Hepatocyte (in vitro differentiated cells): ENCODE measurements at places on chromosomes 13 and 19. TPM values are rescaled to one million over a fixed set of nuclear protein-coding genes. Genes with fewer than 3 reads are reported as not detected.

GRCh38 chr13:28355046-28355821 is 139.7 kb downstream of the FLT1 start:
- H3K4me3 ChIP-seq, result no peak overlapping the region
- no peak for DNase-seq
- peak overlapping the region; percentile 77 for H3K27ac ChIP-seq
- peaks cover 21% of the 10 kb centered on the region for H3K4me1 ChIP-seq
- H3K27me3 ChIP-seq, result no peaks in the 10 kb centered on the region

GRCh38 chr19:34454685-34455084 is 26.5 kb downstream of the UBA2 start:
- no peak for DNase-seq
- H3K27ac ChIP-seq, result no peak overlapping the region
- no peaks in the 10 kb centered on the region for H3K27me3 ChIP-seq
- no peaks in the 10 kb centered on the region for H3K4me1 ChIP-seq

GRCh38 chr19:3586127-3586626 is 899 bp downstream of the GIPC3 start:
- no peak for DNase-seq
- H3K4me3 ChIP-seq, result no peak overlapping the region
- no peak overlapping the region for H3K27ac ChIP-seq
- H3K4me1 ChIP-seq, result no peaks in the 10 kb centered on the region
- no peaks in the 10 kb centered on the region for H3K36me3 ChIP-seq

DNA sequence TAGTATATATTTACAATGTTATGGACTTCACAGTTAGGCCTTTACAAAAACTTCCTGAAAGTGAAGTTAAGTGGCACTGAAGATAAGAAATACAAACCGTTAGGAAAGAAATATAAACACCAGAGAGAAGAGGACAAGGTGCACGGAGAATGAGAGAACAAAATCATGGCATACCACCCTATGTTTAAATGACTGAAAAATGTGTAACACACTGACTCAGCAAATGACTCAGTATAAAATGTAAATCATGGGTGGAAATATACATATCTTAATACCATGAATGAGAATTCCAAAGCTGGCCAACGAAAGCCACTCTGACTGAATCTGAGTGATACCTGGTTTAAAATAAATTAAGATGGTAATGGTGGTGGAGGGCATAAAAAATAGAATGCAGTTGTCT is 260.8 kb downstream of the DNAJC15 start:
- DNase-seq, result no peak
- no peaks in the 10 kb centered on the region for H3K36me3 ChIP-seq
- H3K27ac ChIP-seq, result no peak overlapping the region
- no peaks in the 10 kb centered on the region for H3K4me1 ChIP-seq
- no peaks in the 10 kb centered on the region for H3K27me3 ChIP-seq
- no peak overlapping the region for H3K4me3 ChIP-seq

DNA sequence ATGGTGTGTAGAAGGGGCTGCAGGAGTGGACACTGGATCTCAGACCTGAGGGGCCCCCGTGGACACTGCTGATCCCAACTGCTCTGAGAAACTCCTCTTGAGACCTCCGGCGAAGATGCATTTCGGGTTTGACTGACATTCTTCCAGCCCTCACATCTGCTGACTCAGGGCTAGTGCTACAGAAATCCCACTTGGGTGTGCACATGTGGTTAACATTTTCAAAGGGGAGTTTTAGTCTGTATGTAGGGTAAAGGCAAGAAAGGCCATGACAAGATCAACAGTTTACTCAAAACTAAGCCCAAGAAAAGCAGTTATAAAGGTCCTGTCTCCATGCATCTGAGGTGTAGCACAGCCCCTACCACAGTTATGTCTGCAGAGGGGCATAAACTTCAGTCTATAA is 31.2 kb downstream of the DLEU7 start:
- H3K27me3 ChIP-seq, result no peaks in the 10 kb centered on the region
- H3K4me1 ChIP-seq, result no peaks in the 10 kb centered on the region
- H3K4me3 ChIP-seq, result no peak overlapping the region
- no peak overlapping the region for H3K27ac ChIP-seq

DNA sequence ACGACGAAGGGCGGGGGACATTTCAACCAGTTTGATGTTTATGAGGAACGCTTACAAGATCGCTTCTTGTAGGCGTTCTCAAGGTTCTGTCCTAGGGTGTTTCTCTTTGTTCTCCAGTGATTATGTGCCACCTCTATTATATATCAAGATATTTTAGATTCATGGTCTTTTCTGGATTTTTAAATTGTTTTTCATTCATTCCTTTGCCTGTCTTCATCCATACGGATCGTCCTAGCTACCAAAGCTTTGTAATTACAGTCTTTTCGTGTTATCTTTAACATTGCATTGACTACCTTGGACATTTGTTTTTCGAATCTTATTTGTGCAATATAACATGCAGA is 342 bp upstream of the EID2 start:
- H3K36me3 ChIP-seq, result no peaks in the 10 kb centered on the region
- H3K27ac ChIP-seq, result no peak overlapping the region
- H3K4me1 ChIP-seq, result peaks cover 12% of the 10 kb centered on the region
- no peak for DNase-seq
- H3K4me3 ChIP-seq, result no peak overlapping the region
- no peaks in the 10 kb centered on the region for H3K27me3 ChIP-seq

DNA sequence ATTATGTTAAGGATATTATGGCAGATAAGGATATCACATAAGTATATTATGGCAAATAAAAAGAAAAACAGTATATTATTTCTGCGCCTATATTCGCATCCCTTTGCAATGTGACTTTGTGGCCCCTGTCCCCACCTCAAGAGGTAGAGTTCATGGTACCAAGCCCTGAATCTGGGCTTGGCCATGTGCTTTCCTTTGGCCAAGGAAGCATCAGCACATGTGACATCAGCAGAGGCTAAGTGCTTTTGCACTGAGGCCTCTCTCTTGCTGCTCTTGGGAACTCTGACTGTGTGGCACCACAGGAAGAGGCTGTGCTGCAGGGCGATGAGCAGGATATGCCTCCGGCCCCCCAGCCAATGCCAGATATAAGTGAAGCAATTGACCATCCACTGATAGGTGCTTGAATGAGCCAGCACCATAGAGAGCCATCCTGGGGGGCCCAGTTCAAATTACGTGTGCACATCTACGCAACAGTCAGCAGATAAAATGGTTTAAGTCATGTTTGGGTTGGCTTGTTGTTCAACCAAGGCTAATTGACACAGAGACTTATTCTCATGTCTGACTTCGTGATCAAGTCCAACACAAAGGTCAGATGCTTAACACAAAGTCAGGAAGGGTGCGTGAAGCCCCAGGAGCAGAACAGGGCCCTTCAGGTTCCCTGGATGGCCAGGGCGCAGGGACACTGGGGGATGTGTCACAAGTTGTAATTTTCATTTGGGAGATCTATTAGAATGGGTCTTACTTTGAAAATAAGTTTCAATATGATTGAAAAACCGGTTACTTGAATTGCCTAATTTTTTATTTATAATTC is 173.3 kb downstream of the COL4A1 start:
- H3K4me1 ChIP-seq, result peaks cover 7% of the 10 kb centered on the region
- H3K27me3 ChIP-seq, result peaks cover 6% of the 10 kb centered on the region

- no peak overlapping the region for H3K4me3 ChIP-seq
- H3K27ac ChIP-seq, result no peak overlapping the region
- H3K36me3 ChIP-seq, result no peaks in the 10 kb centered on the region
Measured at GRCh38 chr13:98994896-98995295, 17.0 kb upstream of the DOCK9 start.

GRCh38 chr13:80841414-80841813 is 500.5 kb upstream of the SPRY2 start:
- H3K27me3 ChIP-seq, result no peaks in the 10 kb centered on the region
- no peak overlapping the region for H3K27ac ChIP-seq
- no peaks in the 10 kb centered on the region for H3K36me3 ChIP-seq
- no peak overlapping the region for H3K4me3 ChIP-seq
- peaks cover 4% of the 10 kb centered on the region for H3K4me1 ChIP-seq

DNA sequence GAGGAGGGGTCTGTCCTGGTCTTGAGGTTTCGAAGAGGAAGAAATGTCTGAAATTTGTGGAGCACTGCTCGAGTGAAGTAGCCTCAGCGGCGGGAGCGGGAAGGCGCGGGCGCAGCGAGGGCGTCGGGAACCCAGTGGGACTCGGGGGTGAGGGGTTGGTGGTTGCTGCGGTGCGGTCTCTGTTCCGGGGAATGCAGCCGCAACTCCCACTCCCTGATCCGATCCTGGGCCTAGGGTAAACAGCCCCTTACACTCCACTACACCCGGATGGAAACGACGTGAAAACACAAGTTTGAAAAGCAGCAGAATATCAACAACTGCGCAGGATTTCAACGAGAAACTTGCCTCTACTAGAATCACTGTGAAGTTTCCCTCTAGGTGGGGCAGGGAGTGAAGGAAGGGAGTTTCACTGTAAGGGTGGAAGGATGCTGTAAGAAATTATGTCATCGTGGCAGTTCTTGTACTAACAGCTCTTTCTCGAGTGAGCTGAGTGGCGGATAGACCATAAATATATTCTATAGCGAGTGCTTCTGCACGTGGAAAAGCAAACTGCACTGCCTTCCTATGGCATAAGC is 2.0 kb upstream of the KLF12 start:
- H3K4me3 ChIP-seq, result peak overlapping the region; percentile 93
- H3K27ac ChIP-seq, result peak overlapping the region; percentile 98
- no peaks in the 10 kb centered on the region for H3K36me3 ChIP-seq
- peak; percentile 58 for DNase-seq
- H3K4me1 ChIP-seq, result peaks cover 9% of the 10 kb centered on the region

DNA sequence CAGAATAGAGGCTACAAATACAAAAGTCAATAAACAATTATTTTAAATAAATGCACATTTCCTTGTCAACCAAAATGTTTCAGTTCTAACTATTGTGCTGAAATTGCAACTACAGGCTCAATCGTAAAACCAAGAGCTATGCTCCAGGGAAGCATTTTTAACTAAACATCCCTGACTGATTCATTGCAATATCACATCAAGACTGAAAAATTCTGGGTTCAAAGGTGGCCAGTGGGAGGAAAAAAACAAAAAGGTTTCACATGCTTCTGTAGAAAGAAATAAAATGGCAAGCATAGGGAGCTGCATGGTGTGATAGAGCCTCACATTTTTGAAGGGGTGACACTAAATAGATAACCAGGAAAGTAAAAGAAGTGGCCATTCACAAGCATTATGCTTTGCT is 862.8 kb downstream of the PCDH9 start:
- no peak overlapping the region for H3K27ac ChIP-seq
- H3K4me1 ChIP-seq, result no peaks in the 10 kb centered on the region
- no peak for DNase-seq

GRCh38 chr13:20579191-20579590 is 12.2 kb downstream of the IFT88 start:
- H3K4me3 ChIP-seq, result no peak overlapping the region
- no peak overlapping the region for H3K27ac ChIP-seq
- H3K4me1 ChIP-seq, result no peaks in the 10 kb centered on the region
- DNase-seq, result no peak

- no peak for DNase-seq
- H3K27ac ChIP-seq, result no peak overlapping the region
- H3K27me3 ChIP-seq, result no peaks in the 10 kb centered on the region
- H3K4me3 ChIP-seq, result no peak overlapping the region
- no peaks in the 10 kb centered on the region for H3K36me3 ChIP-seq
- peaks cover 8% of the 10 kb centered on the region for H3K4me1 ChIP-seq
Measured at GRCh38 chr13:102648046-102648445, 46.8 kb downstream of the METTL21C start.

DNA sequence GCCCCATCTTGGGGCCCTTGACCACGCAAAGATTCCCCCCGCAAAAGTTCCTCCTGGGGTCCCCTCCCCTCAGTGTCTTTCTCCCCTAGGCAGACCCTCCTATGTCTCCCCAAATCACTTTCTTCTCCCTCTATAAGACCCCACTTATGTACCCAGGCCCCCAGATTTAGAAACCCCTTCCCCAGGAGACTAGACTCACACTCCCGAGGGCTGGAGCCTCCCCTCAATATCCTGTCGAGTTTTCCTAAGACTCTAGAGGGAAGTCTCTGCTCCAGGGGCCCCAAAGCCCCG is 1.4 kb downstream of the SLC1A5 start:
- H3K27ac ChIP-seq, result peak overlapping the region; percentile 98
- no peaks in the 10 kb centered on the region for H3K36me3 ChIP-seq
- H3K4me3 ChIP-seq, result peak overlapping the region; percentile 36
- no peak for DNase-seq
- H3K4me1 ChIP-seq, result peaks cover 27% of the 10 kb centered on the region

GRCh38 chr13:85557691-85558467 is 241.3 kb downstream of the SLITRK6 start:
- H3K4me3 ChIP-seq, result no peak overlapping the region
- no peak for DNase-seq
- H3K4me1 ChIP-seq, result no peaks in the 10 kb centered on the region
- no peaks in the 10 kb centered on the region for H3K27me3 ChIP-seq

GRCh38 chr19:58560007-58560887 is 1.8 kb upstream of the UBE2M start:
- H3K4me3 ChIP-seq, result peak overlapping the region; percentile 23
- no peaks in the 10 kb centered on the region for H3K27me3 ChIP-seq
- H3K36me3 ChIP-seq, result no peaks in the 10 kb centered on the region
- H3K27ac ChIP-seq, result peak overlapping the region; percentile 98
- peak; percentile 10 for DNase-seq

GRCh38 chr13:36369268-36370107 is 23.3 kb upstream of the SPART start:
- no peaks in the 10 kb centered on the region for H3K27me3 ChIP-seq
- no peak overlapping the region for H3K27ac ChIP-seq
- H3K4me3 ChIP-seq, result no peak overlapping the region
- no peak for DNase-seq
- H3K4me1 ChIP-seq, result no peaks in the 10 kb centered on the region

DNA sequence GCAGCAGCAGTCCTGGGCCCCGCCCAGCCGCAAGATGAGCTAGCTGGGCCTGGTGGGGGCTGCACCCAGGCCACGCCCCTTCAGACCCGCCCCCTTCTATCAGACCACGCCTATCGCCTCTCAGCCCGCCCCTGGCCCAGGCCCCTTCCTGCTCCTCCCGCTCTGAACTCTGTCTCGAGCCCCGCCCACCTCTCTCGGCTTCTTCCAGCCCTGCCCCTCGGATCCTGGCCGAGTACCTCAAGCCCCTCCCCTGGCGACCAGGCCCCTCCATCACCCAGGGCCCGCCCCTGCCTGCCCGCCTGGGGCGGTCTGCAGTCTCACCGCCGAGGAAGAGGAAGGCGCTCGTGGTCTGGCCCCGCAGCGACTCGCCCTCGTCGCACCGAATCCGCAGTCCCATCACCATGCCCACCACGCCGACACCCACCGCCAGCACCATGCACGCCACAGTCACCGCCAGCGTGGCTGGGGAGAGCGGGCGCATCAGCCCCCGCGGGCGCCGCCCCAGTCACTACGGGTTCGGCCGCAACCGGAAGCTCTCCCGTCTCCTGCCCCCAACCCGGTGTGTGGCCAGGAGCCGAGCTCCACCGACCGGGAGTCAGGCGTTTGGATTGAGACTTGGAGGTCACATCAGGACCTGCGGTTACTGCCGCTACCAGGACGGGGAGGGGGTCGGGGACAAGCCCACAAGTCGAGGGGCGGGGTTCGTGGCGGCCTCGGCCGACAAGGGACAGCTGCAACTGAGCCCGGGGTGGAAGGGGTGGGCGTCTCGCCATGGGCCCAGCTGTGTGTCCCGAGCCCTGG is 1.0 kb downstream of the CLDND2 start:
- peak overlapping the region; percentile 86 for H3K27ac ChIP-seq
- peak; percentile 100 for DNase-seq
- H3K36me3 ChIP-seq, result no peaks in the 10 kb centered on the region
- H3K4me1 ChIP-seq, result peaks cover 31% of the 10 kb centered on the region
- H3K27me3 ChIP-seq, result no peaks in the 10 kb centered on the region

GRCh38 chr13:85806553-85807175 is 7.4 kb upstream of the SLITRK6 start:
- H3K36me3 ChIP-seq, result no peaks in the 10 kb centered on the region

The GPR12 gene
- total RNA-seq, result not detected in 2 replicates

The CACNG7 gene
- 0.90 and 1.4 TPM in 2 replicates for total RNA-seq

The C19orf81 gene
- total RNA-seq, result 2.2 and 4.1 TPM in 2 replicates

The SHISA7 gene
- not detected in 2 replicates for total RNA-seq

The MEDAG gene
- total RNA-seq, result 0.03 TPM in 1 of 2 replicates, not detected in the other
